Activated T-helper 1 cell treated with anti-CD3 and anti-CD28 coated beads, Interleukin-12 subunit alpha, Interleukin-12 subunit beta, Interleukin-2, Interleukin-4 antibody, amounts not matched to agents 30 ng/mL and 10 ng/mL and 1 ng/mL, durations not matched to agents 14 hours and 24 hours and 36 hours (primary cell): ENCODE measurements at places on chromosomes 2 and 18.

GRCh38 chr18:28175930-28176697 lies 816 bp downstream of the CDH2 start:
- H3K27me3 ChIP-seq = peaks cover 37% of the 10 kb centered on the region
- H3K4me1 ChIP-seq = peaks cover 4% of the 10 kb centered on the region
- peak overlapping the region; percentile 78 for H3K4me3 ChIP-seq
- peak overlapping the region; percentile 83 for H3K27ac ChIP-seq
- DNase-seq = no peak

DNA sequence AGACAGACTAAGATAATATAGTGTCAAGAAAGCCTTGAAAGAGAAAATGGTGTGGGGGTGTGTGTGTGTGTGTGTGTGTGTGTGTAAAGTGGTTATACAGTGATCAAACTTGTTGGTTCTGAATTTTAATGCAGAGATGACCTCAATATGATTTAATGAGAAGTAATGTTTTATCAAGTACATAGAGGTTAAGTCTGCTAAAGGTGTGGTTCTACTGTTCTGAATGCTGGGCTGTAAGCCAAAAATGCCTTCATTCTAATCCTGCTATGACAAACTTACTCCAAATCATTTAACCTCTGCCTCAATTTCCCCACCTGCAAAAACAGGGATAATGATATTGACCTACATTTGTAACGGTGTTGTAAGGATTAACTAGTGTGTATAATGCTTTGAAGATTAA lies 87.9 kb downstream of the WDPCP start:
- no peak overlapping the region for H3K27ac ChIP-seq
- no peaks in the 10 kb centered on the region for H3K4me1 ChIP-seq
- no peaks in the 10 kb centered on the region for H3K27me3 ChIP-seq
- no peak for DNase-seq

DNA sequence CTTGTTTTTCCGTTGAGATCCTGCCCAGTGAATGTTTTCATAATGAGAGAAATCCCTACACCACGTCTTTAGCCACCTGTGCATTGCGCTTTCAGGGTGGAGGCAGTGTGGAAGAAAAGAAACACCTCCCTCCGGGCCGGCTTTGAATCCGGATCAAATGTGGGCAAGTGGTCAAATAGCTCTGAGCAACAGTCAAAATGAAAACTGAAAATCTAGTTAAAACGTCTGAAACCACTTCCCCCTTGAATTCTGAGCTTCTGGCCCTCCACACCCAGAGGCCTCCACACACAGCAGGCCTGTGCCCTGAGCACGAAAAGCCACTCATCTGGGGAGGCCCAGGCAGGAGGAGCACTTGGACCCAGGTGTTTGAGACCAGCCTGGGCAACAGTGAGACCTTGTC lies 263.6 kb upstream of the SALL3 start:
- no peak for DNase-seq
- H3K36me3 ChIP-seq = no peaks in the 10 kb centered on the region
- H3K27ac ChIP-seq = no peak overlapping the region

DNA sequence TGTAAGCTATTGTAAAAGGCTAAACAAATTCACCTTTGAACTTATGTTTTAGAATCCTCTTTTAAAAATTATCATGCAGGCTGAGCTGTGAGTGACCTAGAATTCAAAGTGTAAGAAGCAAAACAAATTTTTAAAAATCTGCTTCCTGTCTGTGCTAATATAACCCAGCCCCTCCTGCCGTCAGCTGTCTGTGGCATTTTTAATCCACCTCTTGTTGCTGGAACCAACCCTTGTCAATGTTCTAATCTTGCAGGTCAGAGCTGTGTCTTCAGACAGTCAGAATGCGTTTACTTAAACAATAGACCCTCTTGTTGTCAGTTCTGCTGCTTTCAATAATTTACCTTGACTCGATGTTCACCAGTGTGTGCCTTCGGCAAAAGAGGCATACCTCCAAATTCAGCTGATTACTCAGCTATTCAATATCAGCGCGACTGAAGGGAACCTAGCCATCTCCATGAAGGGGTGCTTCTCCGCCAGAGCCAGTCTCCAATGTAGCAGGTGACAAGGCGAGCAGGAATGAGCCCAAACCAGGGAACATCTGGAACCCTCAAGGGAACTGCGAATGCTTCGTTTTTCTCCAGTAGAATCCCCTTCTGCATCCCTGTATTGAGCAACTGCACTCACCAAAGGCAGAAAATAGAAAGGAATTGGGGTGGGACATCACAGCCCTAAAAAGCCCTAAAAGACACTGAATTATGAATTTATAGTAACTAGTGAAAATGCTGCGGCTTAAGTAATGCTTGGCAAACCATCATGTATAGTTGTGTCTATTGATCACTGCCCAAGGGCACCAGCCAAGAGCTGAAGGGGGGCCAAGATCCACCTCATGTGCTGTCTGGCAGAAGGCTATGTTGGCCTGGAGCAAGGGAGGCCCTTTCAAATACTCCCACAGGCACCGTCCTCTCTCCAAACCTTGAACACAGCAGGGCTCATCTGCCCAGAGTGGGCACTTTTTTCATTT lies 62.5 kb downstream of the LYPD6B start:
- no peak for DNase-seq
- H3K36me3 ChIP-seq = no peaks in the 10 kb centered on the region
- no peaks in the 10 kb centered on the region for H3K4me1 ChIP-seq
- H3K27me3 ChIP-seq = peaks cover 9% of the 10 kb centered on the region

DNA sequence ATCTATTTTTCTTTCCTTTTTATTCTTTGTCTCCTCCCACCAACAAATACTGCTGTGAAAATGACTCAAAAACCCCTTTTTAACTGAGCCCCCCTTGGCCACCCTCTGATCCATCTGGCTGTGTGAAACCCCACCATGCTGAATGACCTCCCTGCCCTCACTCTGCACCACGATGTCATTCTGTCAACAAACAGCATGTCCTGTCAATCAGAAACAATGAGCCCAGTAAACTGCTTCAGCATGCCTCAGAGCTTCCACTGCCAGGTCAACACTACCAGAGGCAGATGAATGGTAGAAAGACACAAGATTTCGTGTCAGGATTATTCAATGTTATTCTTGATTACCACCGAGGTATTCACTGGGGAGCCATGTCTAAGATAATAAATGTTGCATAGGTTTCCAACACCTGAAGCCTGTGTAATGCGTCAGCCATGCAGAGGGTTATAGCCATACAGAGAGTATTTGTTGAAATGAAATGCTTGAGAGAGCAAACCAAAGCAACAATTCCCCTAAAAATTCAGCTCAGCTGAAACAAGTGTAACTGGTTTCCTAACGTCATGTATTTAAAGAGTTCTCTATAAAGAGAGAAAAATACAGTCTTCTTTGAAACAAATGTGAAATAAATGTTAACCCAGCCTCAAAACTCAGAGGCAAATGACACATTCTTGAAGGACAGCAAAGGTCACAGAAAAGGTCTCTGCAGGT lies 76.7 kb downstream of the LRP2 start:
- no peaks in the 10 kb centered on the region for H3K4me1 ChIP-seq
- DNase-seq = no peak
- H3K27me3 ChIP-seq = no peaks in the 10 kb centered on the region
- no peak overlapping the region for H3K4me3 ChIP-seq

DNA sequence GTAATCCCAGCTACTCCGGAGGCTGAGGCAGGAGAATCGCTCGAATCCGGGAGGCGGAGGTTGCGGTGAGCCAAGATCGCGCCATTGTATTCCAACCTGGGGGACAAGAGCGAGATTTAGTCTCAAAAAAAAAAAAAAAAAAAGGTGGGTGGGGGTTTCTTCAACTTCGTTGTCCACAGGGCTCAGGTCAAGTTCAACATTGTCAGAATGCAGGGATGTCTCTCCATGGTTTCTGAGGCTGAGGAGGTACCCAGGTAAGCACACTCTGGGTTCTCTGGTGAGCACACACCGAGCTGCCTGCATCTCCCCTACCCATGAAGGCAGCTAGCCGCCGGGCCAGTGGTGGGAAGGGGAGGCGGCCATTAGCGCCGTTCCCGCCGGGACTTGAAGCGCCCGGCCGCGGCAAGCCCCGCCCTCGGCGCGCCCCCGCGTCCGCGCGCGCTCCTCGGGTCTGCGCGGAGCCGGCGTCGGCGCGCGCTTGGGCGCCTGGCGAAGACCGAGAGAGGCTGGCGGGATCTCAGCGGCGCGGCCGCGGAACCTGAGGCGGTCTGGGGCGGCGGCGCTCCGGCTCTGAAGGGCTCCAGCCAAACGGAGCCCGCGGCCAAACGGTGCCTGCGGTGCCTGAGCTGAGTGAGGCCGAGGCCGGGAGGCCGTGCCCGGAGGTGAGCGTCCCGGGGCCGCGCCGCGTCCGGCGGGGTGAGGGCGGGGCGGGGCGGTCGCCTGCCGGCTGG lies at the start of gene UBXN2A:
Gene UBXN2A, plus strand, starts transcription at position 477 of the 731 bp plus-strand sequence. CDS start 17,852 bp downstream, outside the sequence.
- H3K4me1 ChIP-seq = peaks cover 26% of the 10 kb centered on the region
- H3K4me3 ChIP-seq = peak within 1 kb of the TSS; percentile 89
- peak within 1 kb of the TSS; percentile 74 for H3K27ac ChIP-seq
- DNase-seq = peak; percentile 72

- no peak overlapping the region for H3K27ac ChIP-seq
- no peak for DNase-seq
- no peaks in the 10 kb centered on the region for H3K4me1 ChIP-seq
- H3K27me3 ChIP-seq = no peaks in the 10 kb centered on the region
- no peak overlapping the region for H3K4me3 ChIP-seq
These were observed 893.2 kb downstream of the BCL11A start for GRCh38 chr2:59660262-59660661.

DNA sequence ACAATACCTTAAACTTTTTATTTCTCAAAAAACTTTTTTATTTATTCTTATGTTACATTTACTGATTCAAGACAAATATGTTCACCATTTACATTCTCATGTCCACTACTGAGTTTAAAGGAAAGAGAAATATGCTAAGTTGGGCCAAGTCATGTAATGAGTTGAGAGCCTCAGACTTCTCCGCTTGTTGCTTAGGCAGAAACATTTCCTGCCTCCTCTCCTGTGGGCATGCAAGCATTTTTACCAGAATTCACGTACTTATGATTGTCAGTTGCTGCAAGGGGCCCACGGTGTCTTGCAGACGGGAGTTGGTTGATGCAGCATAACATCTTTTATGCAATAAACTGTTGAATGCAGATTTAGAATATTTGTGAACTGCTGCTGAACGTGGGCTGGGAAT lies 51.8 kb downstream of the MYO1B start:
- no peaks in the 10 kb centered on the region for H3K27me3 ChIP-seq
- H3K27ac ChIP-seq = no peak overlapping the region
- no peak overlapping the region for H3K4me3 ChIP-seq
- H3K36me3 ChIP-seq = peaks cover 4% of the 10 kb centered on the region

- H3K27ac ChIP-seq = no peak overlapping the region
- peaks cover 3% of the 10 kb centered on the region for H3K27me3 ChIP-seq
- no peak for DNase-seq
- H3K4me3 ChIP-seq = no peak overlapping the region
These were observed 48.8 kb downstream of the TCF4 start for GRCh38 chr18:55539240-55539639.

DNA sequence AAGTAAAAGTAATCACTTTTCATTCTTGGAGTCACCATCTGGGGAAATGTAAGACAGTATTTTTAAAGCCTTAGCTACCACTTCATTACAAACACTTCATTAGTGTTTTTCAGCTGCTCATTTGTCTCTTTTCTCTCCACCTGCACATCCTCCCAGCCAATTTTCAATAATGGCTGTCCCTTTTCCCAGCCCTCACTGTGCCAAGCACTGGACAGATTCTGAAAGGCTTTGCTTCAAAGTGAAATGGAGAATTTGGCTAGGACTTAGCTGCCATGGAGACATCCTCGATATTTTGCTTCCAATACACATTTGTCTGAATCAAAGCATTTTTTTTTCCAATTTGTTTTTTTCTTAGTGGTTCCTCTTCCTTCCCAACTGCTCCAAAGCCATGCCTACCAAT lies 272.4 kb upstream of the NRXN1 start:
- no peaks in the 10 kb centered on the region for H3K27me3 ChIP-seq
- H3K4me3 ChIP-seq = no peak overlapping the region
- no peak overlapping the region for H3K27ac ChIP-seq
- H3K4me1 ChIP-seq = no peaks in the 10 kb centered on the region
- H3K36me3 ChIP-seq = no peaks in the 10 kb centered on the region

- H3K27ac ChIP-seq = no peak overlapping the region
- H3K27me3 ChIP-seq = no peaks in the 10 kb centered on the region
- H3K4me3 ChIP-seq = no peak overlapping the region
- H3K36me3 ChIP-seq = no peaks in the 10 kb centered on the region
- no peaks in the 10 kb centered on the region for H3K4me1 ChIP-seq
These were observed 312.4 kb upstream of the SYT4 start for GRCh38 chr18:43589611-43590151.
